ENCODE measurements at places on chromosomes 7 and 10.

- no peak for DNase-seq
These were observed 96.5 kb upstream of the PIP4K2A start for GRCh38 chr10:22810643-22811465.

- no peak for DNase-seq
These were observed 3.1 kb upstream of the MRC1 start for GRCh38 chr10:17805921-17806577.

DNA sequence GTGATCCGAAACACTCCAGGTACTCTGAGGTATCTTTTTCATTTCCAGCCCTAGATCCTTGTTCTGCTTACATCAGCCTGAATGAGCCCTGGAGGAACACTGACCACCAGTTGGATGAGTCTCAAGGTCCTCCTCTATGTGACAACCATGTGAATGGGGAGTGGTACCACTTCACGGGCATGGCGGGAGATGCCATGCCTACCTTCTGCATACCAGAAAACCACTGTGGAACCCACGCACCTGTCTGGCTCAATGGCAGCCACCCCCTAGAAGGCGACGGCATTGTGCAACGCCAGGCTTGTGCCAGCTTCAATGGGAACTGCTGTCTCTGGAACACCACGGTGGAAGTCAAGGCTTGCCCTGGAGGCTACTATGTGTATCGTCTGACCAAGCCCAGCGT, 5.1 kb downstream of the OIT3 start:
- DNase-seq, result no peak

DNA sequence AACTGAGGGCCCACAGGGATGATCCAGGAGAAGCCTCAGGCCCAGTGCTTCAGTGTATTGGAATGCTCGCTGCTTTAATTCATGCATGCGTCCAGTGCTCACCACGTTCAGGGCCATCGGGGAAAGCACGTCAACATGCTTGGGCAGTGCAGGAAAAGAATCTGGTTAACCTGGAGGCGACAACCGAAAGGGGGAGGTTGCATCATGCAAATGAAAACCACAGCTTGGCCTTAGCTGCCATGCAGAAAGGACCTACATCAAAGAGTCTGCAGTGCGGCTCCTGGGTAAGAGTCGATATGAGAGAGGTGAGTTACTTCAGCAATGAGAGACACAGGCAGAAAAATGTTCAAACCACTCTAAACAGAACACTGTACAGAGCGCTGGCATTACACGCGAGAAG, 440.1 kb downstream of the KCNMA1 start:
- DNase-seq, result no peak

DNA sequence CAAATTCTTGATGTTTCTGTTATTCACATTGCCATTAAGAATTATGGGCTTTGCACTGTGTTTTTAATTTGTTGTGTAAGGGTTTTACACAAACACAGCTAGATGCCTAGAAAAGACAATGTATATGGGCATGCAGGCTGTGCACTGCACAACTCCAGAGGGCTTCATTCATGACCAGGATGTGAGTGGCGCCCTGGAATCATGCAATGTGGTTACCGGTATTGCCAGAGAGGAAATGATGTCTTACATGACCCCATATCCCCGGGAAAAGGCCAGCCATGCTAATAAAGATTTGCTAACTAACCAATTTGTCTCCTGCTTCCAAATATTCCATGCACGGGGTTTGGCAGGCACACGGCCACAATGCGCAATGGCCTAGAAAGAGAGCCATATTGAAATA, 16.9 kb downstream of the KCNMA1 start:
- DNase-seq, result no peak

- DNase-seq, result no peak
These were observed 8.4 kb downstream of the BAMBI start for GRCh38 chr10:28685717-28686116.

GRCh38 chr10:111379534-111380187, 302.8 kb downstream of the ADRA2A start:
- DNase-seq, result no peak

DNA sequence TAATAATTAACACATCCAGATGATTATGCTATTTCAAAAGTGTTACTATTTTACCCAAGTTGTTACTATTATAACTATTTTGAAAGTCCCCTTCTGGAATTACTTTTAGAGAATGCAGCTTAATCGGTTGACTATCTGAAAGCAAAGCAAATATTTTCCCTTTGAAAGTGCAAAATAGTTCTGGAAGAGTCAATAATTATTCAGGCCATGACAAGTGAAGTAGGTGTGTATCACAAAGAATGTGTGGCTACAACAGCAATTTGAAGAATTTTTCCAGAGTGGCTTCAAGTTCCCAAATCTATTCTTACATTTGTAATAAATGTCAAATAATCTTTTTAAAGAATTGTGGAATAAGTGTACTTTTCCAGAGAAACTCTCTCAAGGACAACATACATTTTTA, 42.8 kb downstream of the RNLS start:
- no peak for DNase-seq

DNA sequence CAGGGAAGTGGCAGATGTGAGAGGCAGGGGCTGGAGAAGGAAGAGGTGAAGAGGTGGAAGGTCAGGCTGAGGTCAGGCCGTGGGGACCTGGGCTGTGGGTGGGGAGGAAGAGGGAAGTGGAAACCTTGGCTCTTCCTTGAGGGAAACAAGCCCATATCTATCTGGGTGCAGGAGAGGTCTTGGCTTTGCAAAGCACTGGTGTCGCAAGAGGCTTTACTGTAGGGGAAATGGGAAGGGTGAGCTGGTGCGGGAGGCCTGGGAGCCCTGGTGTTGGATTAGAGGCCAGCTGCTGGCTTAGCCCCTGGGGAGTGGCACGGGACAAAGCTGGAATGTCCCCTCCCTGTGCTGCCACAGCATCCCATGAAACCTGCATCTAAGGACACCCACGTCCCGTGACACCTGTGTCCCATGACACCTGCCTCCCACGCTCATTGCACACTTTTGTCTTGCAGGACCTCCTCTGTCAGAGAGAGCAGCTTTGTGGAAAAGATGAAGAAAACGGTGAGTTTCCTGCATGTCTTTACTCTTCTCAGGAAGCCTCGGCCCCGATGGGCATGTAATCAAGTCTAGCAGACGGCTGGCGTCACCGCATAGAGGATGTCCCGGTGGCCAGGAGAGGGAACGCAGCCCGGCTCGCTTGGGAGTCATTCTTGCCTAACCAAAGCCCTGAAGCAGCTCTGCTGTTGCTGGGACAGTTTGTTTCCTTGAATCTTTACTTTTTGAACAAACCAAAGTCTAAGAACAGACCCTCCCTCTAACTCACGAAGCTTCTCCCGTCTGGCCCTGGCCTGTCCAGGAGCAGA, 22.2 kb downstream of the TMEM120A start:
- no peak for DNase-seq

- no peak for DNase-seq
These were observed 106.9 kb downstream of the AOAH start for GRCh38 chr7:36617408-36617807.

- DNase-seq, result no peak
These were observed 19.6 kb downstream of the GIMAP4 start for GRCh38 chr7:150586785-150587152.

DNA sequence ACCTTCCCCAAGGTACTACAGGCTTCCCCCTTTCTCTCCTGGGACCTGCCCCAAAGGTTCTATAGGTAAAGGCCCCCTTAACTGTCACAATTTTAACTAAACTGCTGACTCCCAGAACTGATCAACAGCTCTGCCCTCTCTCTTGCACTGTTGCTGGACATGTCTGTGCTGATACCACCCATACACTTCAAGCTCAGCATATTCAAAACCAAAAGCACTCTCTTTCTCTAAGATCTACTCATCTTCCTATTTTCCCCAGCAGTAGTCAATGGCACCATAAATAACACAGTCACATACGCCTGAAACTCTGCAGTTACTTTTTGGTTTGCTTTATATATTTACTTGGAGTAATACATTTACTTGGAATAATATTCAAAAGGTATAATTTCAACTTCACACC, 12.3 kb downstream of the OSBPL3 start:
- DNase-seq, result no peak

GRCh38 chr10:126734015-126734414, 63.5 kb upstream of the C10orf90 start:
- no peak for DNase-seq

GRCh38 chr10:24513155-24513554, 210.5 kb downstream of the ARHGAP21 start:
- no peak for DNase-seq

- no peak for DNase-seq
These were observed 462.3 kb upstream of the PCDH15 start for GRCh38 chr10:55263327-55263726.

DNA sequence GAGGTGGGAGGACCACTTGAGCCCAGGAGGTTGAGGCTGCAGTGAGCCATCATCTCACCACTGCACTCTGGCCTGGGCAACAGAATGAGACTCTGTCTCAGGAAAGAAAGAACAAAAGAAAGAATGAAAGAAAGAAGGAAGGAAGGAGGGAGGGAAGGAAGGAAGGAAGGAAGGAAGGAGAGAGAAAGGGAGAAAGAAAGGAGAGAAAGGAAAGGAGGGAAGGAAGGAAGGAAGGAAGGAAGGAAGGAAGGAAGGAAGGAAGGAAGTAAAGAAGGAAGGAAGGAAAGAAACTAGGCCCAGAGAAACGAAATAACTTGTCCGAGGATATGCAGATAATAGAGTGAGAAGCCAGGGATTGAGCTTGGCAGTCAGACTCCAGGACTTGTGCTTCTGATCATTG, 102.1 kb downstream of the SKIDA1 start:
- DNase-seq, result no peak
